ENCODE measurements at places on chromosomes 7 and 10.

DNA sequence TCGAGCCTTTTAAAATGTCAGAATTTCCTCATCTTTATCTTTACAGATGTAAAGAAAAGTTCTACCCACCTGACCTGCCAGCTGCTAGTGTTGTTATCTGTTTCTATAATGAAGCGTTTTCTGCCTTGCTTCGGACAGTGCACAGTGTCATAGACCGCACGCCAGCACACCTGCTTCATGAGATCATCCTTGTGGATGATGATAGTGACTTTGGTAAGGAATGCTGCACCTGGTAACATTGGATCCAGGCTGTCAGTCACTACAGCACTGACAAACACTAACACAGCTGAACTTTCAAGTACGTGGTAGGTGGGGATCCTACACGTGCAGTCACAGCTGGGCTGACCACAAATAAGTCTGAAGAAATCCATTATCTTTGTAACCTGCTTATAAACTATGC lies 77.6 kb downstream of the GALNT11 start:
- no peak for DNase-seq

GRCh38 chr10:118742032-118742431 lies 12.7 kb downstream of the CACUL1 start:
- no peak for DNase-seq

DNA sequence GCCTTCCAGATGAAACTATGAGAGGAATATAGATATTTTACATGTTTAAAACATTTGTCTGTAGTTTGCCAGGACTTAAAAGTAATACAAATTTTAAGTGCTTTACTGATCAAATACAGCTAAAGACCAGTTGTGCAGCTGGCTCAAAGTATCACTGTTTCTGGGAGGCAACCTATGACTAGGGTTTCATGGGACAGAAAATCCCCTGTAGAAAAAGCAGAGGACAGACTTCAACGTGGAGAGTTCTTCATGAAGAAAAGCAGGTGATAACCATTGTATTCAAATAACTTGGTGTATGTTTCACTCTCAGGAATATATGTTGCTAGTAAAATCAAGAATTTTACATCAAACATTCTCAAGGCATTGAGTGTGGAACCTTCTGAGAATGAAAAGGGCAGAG lies 40.9 kb downstream of the PTER start:
- no peak for DNase-seq

GRCh38 chr10:10596256-10596655 lies 421.4 kb upstream of the CELF2 start:
- no peak for DNase-seq

GRCh38 chr10:95266674-95267095 lies 24.1 kb downstream of the PDLIM1 start:
- DNase-seq = no peak

- DNase-seq = no peak
Measured at GRCh38 chr7:70730451-70731110, 401.4 kb upstream of the GALNT17 start.

DNA sequence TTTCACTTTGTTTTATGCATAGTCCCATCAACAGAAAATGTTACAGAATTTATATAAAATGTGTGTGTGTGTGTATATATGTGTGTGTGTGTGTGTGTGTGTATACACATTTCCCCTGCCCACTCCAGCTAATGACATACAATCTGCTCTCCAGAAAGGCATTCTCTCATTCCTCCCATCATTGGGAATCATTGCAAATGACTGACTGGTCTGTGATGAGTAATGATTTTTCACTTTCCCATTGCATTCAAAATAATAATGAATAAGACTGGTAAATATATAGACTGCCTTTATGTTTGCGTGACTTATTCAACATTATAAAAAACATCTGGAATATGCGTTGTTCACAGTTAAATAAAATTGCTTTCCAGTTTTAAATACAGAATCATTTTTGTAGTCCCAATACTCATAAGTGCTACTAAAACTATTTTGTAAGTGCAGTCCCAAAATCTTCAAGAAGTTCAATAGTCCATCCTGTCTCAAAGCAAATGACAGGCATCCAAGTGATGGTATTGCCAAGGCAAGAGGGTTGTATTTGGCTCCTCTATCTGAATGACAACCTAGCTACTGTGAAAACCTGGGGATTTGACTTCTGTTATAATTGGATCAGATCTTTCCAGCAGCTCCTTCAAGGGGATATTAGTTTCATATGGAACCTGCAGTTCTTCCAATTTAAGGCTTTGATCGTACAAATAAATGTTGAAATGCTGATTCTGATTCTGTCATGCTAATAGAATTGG lies 150.9 kb downstream of the POLR1F start:
- DNase-seq = no peak

- no peak for DNase-seq
Measured at GRCh38 chr10:79459243-79459642, 13.8 kb upstream of the ZCCHC24 start.

DNA sequence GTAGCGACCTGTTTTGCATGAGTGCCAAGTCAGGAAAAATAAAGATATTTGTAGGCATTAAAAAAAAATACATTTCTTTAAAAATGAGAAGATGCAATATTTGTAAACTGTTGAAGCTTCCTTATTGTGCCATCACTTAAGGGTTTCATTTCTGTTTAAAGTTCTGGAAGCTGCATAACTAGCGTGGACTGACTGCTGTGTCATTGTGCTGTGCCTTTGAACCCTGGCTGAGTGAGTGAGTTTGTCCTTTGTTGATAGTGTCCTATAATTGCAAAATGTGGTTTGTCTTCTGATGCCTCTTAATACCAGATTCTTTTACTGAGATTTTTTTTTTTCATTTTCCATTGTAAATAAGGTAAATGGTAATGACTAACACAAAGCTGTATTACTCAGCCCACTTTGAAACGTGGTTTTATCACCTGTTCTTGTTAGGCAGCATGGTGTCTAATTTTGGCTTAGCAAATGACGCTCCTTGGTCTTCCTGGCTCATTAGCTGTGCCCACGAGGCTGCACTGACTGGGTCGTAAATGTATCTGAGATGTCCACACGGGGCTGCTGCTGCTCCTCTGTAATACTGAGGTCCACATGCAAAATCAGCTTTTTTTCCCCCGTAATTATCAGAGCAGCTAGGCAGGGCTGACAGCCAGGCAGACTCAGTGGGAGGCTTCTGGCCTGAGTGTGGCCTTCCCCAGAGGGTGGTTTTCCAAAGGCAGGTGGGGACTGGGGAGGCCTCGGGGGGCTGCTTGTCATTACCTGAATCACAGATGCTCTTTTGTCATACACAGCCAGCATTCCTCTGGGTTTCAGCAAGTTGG lies 14.8 kb downstream of the ZSCAN25 start:
- no peak for DNase-seq

GRCh38 chr7:50371551-50372021 lies 67.1 kb downstream of the IKZF1 start:
- DNase-seq = no peak

- no peak for DNase-seq
Measured at GRCh38 chr10:124799211-124799610, 2.4 kb upstream of the ABRAXAS2 start.

DNA sequence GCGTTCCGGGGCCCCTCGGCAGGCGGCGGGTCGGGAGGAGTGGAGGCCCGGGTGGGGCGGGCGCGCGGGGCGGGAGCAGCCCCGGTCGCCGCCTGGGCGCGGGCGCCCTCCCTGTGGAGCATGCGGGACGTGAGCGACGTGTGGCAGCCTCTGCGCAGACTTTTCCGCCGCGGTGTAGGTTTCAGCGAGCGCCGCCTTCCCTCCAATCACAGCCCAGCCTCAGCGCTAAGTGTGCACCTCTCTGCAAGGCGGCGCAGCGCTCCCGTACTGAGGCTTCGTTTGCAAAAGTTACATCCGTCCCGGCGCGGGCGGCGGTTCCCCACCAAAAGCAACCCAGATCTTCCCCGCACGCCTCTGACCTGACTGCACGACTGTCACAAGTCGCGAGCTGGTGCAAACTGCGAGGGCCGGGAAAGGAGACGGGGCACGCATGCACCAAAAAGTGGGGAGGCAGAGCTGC lies 1.2 kb upstream of the PFKFB3 start:
- DNase-seq = peak; percentile 83

DNA sequence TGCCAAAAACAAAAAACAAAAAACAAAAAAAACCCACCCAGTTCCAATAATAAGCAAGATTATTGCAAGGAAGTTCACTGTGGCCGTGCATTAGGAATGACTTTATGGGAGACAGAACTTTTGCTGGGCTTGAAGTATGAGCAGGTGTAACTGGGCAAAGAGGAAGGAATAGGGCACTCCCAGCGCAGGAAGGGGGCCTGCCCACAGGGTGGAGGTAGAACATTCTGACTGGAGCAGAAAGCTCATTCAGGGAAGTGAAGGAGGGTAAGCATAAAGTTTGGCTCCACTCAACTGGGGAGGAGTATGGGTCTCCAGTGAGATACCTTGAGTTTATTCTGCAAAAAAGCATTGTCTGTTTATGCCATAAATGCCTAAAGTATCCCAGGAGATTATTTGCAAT lies 42.1 kb upstream of the WIPF3 start:
- DNase-seq = no peak

DNA sequence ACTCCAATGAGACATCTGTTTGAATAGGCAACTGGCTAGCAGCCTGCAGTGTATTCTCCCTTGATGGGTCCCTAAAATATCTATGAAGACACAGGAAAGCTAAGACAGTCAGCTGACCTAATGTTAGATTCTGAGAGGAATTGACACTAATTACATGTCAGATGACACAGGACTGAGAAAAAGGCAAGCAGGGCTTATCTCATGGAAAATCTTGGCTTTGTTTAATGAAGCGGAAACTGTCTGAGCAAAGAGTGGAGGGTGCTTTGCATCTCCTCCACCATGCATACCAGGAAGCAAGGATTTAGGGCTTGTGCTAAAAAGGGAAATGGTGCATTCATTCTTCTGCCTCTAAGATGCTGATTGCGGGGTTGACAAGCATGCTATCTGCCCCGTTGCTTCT lies 135.5 kb upstream of the GLI3 start:
- DNase-seq = no peak

DNA sequence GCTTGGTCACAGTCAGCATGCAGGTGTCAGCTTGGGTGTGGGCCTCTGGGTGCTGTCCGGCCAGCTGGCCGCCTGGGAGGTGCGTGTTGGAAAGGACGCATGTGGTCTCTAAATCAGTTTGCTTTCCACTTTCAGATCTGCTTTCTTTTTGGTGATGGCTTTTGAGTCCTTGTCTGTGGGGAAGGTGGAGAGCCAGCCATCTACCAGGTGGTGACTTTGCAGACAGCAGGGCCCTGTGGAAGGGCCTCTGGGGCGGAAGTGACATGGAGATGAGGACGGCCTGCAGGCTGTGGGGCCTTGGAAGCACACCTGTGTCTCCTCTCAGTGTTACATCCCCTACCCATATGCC lies 59.4 kb downstream of the WDR37 start:
- no peak for DNase-seq

- DNase-seq = peak; percentile 84
Measured at GRCh38 chr10:33134011-33134751, 176.2 kb upstream of the ITGB1 start.

DNA sequence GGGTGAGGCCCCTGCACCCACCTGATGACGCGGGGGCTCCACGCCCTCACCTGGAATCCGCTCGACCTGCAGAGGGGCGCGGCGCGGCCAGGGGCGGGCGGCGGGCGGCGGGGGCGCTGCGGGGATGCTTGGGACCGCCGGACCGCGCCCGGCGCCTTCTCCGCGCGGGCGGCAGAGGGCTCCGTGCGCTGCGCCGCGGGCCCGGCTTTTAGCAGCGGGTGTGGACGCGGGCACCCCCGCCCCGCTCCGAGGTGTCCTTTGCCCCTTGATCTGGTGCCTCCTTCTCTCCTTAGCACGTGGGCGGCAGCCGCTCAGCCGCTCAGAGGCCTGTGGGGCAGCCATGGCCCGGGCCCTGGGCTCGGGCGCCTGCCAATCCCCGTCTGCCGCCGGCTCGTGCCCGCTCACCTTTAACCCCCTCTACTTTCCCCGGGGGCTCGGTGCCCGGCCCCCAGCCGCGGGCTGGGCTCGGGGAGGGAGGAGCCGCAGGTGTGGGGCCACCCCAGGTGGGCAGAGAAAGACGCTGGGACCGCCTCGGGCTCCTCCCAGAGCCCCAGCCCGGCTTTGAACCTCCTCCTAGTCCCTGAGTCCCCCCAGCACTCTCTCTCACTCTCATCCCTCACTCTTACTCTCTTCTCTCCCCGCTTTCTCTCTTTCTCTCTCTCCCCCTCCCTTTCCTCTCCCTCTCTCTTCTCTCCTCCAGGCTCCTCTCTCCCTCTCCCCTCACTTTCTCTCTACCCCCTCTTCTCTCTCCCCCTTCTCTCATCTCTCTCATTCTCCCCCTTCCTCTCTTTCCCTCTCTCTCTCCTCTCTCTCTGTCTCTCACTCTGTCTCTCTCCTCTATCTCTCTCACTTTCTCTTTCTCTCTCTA lies 19.7 kb upstream of the VPS37D start:
- DNase-seq = no peak

GRCh38 chr10:71216751-71217265 lies 4.4 kb downstream of the UNC5B start:
- no peak for DNase-seq
